Calu3 (cell line): ENCODE measurements at places on chromosomes 12 and 14. TPM values are rescaled to one million over a fixed set of nuclear protein-coding genes. Genes with fewer than 3 reads are reported as not detected.
A peak's percentile ranks its signal among the peaks of the same experiment; 100 is the strongest.

DNA sequence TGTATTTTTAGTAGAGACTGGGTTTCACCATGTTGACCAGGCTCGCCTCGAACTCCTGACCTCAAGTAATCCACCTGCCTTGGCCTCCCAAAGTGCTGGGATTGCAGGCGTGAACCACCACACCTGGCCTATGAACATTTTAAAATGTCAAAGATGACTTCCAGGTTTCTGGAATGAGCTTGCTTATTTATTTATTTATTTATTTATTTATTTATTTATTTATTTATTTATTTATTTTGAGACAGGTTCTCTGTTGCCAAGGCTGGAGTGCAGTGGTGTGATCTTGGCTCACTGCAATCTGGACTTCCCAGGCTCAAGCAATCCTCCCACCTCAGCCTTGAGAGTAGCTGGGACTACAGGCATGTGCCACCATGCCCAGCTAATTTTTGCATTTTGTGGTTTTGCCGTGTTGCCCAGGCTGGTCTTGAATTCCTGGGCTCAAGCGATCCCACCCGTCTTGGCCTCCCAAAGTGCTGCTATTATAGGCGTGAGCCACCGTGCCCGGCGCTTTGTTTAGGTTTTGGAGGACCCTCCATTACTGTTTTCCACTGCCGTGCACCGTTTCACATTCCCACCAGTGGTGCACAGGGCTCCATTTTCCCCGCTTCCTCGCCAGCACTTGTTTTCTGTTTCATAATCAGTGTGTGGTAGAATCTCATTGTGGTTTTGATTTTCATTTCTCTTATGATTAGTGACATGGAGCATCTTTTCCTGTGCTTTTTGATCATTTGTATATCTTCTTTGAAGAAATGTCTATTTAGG is 6.4 kb upstream of the CFAP251 start:
- H3K27ac ChIP-seq, result no peak overlapping the region
- H3K36me3 ChIP-seq, result peaks cover 37% of the 10 kb centered on the region
- H3K4me3 ChIP-seq, result no peak overlapping the region
- H3K27me3 ChIP-seq, result no peaks in the 10 kb centered on the region

- DNase-seq, result no peak
- H3K4me3 ChIP-seq, result no peak overlapping the region
- H3K4me1 ChIP-seq, result peaks cover 39% of the 10 kb centered on the region
- no peak overlapping the region for H3K27ac ChIP-seq
Observed at GRCh38 chr14:59359431-59360124, 105.6 kb downstream of the GPR135 start.

CRIP1 gene
- total RNA-seq, result 7.1 and 13.2 TPM in 2 replicates

GRCh38 chr14:68621400-68622365 is 171.2 kb downstream of the ZFP36L1 start:
- no peak overlapping the region for H3K27ac ChIP-seq
- no peaks in the 10 kb centered on the region for H3K27me3 ChIP-seq
- no peaks in the 10 kb centered on the region for H3K36me3 ChIP-seq
- no peaks in the 10 kb centered on the region for H3K4me1 ChIP-seq

DNA sequence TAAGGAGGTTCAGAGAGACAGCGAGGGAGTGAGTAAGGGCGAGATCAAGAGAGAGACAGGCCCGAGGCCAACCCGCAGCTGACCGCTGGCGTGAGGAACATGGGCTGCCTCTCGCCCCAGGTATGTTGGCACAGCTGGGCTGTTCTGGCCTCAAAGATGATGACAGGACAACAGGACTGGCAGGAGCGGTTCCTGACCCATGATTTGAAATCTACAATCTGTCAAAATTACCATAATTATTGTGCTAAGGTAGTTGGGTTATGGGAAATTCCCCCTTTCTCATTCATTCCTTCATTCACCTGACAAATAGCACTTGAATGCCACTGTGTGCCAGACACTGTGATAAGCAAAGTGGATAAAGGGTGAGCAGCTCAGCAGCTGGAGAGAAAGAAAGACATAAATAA is 5.1 kb upstream of the ENDOU start:
- no peaks in the 10 kb centered on the region for H3K4me1 ChIP-seq
- H3K4me3 ChIP-seq, result no peak overlapping the region
- no peak overlapping the region for H3K27ac ChIP-seq
- H3K27me3 ChIP-seq, result peaks cover 13% of the 10 kb centered on the region
- H3K36me3 ChIP-seq, result no peaks in the 10 kb centered on the region

DNA sequence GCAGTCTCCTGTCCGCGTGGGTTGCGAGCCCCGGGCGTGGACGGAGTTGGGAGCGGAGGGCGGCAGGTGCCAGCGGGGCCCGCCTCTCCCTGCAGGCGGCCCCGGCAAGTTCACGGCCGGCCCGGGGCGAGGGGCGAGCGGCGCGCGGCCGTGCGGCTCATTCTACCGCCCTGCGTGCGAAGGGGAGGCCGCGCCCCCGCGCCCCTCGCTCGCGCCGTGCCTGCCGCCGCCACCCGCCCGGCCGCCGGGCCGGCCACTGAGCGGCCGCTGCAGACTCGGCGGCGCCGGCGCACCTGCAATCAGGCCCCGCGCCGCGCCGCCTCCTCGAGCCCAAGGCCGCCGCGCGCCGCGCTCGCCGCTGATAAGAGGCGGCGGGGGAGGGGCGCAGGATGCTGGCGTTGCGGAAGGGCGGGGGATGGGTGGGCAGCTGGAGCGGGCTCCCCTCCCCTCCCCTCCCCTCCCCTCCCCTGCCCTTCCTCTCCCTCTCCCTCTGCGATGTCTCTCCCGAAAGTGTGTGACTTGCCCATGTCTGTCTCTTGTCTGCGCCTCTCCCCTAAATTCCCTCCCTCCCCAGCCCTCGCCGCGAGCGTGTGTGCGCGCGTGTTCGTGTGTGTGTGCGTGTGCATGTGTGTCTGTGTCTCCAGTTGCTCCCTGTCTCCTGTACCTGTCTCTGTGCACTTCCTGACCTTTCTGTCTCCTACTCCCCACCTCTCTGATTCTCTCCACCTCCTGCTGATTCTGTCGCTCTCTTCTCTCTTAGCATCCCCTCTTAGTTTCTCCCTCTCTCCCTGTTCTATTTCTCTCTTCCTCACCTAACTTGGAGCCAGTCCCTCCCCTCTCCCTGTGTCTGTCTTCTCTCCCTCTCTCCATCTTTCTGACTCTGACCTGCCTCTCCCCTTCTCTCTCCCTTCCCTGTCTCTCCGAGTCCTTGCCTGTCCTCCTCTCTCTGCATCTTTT is 768.1 kb upstream of the TBX3 start:
- H3K27me3 ChIP-seq, result peaks cover 37% of the 10 kb centered on the region
- DNase-seq, result peak; percentile 24
- no peaks in the 10 kb centered on the region for H3K36me3 ChIP-seq
- H3K4me1 ChIP-seq, result no peaks in the 10 kb centered on the region

- no peaks in the 10 kb centered on the region for H3K4me1 ChIP-seq
- DNase-seq, result no peak
- no peak overlapping the region for H3K27ac ChIP-seq
Observed at GRCh38 chr12:40971911-40972310, 216.2 kb upstream of the PDZRN4 start.

- DNase-seq, result no peak
- no peaks in the 10 kb centered on the region for H3K27me3 ChIP-seq
- no peaks in the 10 kb centered on the region for H3K36me3 ChIP-seq
- no peak overlapping the region for H3K4me3 ChIP-seq
- H3K4me1 ChIP-seq, result no peaks in the 10 kb centered on the region
Observed at GRCh38 chr12:99271071-99271470, 376.5 kb upstream of the GARIN6 start.

OSBPL8 gene
- total RNA-seq, result 62.0 and 64.9 TPM in 2 replicates

DNA sequence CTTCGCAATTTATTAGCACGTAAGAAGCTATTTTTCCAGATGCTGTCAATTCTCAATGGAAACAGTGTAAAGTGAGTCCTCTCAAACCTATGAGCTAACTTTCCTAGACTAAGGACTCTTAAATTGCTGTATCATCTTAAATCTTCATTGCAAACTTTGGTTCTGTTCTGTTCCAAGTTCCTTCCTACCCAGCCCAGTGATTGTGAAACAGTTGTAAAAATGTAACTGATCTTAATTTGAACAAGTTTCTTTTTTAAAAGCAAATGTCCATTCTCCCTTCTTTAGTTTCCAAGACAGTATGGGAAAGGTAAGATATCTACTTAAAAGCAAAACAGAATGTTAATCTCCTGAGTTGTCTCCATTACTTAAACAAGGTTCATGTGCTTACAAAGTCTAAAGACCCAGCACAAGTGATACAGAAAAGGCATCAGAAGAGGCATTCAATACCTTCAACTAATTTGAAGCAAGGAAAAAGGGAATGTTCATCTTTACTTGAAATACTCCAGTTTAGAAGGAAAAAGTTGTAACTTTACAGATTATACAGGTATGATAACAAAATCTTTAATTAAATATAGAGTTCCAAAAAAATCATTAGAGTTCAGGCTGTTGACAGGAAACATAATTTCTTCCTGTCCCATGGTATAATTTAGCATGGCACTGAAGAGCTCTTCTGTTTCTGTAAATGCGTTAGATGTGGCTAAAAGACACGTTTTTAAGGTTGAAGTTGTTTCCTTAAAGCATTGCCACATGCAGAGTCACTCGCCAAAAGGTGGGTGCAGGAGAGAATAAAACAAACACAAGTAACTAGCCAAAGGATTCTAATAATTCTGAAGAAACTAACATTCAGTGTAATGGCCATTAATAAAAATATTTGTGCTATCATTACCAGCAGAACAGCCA is 101.5 kb upstream of the USP15 start:
- H3K36me3 ChIP-seq, result no peaks in the 10 kb centered on the region
- H3K4me1 ChIP-seq, result no peaks in the 10 kb centered on the region
- no peak overlapping the region for H3K4me3 ChIP-seq
- no peak for DNase-seq

CLEC1A gene
- total RNA-seq, result not detected in 2 replicates

GRCh38 chr12:50057896-50058670 is 687 bp downstream of the ASIC1 start:
- H3K27ac ChIP-seq, result no peak overlapping the region
- DNase-seq, result no peak
- H3K4me3 ChIP-seq, result peak overlapping the region; percentile 83
- peaks cover 14% of the 10 kb centered on the region for H3K4me1 ChIP-seq
- peaks cover 26% of the 10 kb centered on the region for H3K27me3 ChIP-seq

DNA sequence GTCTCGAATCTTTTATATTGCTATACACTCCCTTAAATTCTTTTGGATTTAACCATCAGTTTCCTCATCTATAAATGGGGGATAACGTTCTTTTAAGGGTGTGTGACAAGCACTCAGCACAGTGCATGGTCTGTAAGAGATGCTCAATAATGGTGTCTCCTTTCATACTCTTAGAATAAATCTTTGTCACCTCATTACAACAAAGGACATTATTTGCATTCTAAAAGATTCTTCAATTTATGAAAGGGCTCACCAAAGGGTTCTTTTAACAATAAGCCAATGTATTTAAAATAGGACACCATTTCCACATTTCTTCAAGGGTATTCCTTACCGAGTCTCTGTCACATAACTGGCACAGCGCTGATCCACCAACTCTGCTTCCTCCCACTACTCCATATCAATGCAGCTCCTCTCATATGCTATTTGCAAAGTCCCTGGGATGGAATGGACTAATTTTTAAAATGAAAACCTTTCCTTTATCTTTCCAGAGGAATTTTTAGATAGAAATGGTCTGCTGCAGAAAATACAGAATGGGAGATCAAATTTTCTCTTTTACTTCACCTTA is 29.2 kb upstream of the RIC8B start:
- no peaks in the 10 kb centered on the region for H3K27me3 ChIP-seq
- DNase-seq, result no peak
- no peak overlapping the region for H3K4me3 ChIP-seq
- no peaks in the 10 kb centered on the region for H3K36me3 ChIP-seq
- no peak overlapping the region for H3K27ac ChIP-seq

- H3K27me3 ChIP-seq, result no peaks in the 10 kb centered on the region
- no peak for DNase-seq
- no peaks in the 10 kb centered on the region for H3K4me1 ChIP-seq
- H3K27ac ChIP-seq, result no peak overlapping the region
- H3K36me3 ChIP-seq, result no peaks in the 10 kb centered on the region
Observed at GRCh38 chr12:128664501-128664900, 159.3 kb downstream of the SLC15A4 start.

DNA sequence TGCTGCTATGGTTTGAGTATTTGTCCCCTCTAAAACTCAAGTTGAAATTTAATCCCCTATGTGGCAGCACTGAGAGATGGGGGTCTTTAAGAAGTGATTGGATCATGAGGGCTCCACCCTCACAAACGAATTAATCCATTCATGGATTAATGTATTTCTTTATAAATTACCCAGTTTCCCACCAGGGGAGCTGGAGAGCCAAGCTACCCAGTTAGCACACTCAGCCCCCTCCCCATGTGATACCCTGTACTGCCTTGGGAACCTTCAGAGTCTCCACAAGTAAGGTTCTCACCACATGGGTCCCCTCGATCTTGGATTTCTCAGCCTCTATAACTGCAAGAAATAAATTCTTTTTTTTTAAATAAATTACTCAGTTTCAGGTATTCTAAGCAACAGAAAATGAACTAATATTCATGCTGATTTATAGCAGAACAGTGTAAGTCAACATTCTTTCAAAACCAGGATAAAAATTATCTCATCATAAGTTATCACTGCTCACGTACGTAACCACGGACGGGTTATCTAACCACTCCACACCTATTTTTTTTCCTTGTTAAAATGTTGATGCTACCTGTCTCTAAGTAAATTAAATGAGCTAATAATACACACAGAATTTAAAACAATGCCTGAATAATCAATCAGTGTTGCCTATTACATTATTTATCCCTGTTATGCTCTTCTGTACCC is 3.6 kb downstream of the NAP1L1 start:
- peaks cover 48% of the 10 kb centered on the region for H3K4me1 ChIP-seq
- DNase-seq, result peak; percentile 18
- H3K27me3 ChIP-seq, result no peaks in the 10 kb centered on the region
- no peak overlapping the region for H3K4me3 ChIP-seq
- peaks cover 49% of the 10 kb centered on the region for H3K36me3 ChIP-seq

SLC17A8 gene
- not detected in 2 replicates for total RNA-seq

LRTM2 gene
- not detected in 2 replicates for total RNA-seq

GRCh38 chr12:674272-674781 is 11.1 kb upstream of the NINJ2 start:
- no peak for DNase-seq
- no peak overlapping the region for H3K27ac ChIP-seq
- H3K36me3 ChIP-seq, result no peaks in the 10 kb centered on the region
- no peaks in the 10 kb centered on the region for H3K4me1 ChIP-seq

DNA sequence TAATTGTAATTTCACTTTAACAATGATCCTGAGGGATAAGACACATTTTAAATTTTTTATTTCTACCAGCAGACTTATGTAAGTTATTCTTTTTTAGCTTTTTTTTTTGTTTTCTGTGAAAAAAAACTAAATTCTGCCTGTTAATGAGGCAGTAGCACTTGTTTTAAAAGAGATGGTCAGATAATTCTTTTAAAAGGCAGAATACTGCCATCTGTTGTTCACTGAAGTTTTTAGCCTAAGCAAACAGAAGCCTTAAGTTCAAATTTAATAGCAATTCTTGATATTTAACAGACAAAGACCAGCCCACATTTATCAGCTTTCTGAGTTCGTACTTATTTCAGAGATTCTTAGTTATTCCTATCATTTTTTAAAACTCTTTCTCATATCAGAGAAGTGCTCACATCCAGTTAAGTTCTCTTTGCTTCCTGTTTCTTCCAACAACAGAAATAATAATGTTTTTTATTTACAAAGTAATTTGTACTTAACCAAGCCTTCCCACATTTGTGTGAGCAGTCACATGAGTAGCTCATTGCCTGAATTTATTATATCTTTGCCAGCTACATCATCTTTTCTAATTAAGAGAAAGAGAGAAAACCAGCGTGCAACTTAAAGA is 93.4 kb upstream of the SLCO1C1 start:
- H3K36me3 ChIP-seq, result no peaks in the 10 kb centered on the region
- DNase-seq, result no peak
- no peak overlapping the region for H3K27ac ChIP-seq
- no peaks in the 10 kb centered on the region for H3K4me1 ChIP-seq
